ENCODE measurements at places on chromosomes 16 and 17.

DNA sequence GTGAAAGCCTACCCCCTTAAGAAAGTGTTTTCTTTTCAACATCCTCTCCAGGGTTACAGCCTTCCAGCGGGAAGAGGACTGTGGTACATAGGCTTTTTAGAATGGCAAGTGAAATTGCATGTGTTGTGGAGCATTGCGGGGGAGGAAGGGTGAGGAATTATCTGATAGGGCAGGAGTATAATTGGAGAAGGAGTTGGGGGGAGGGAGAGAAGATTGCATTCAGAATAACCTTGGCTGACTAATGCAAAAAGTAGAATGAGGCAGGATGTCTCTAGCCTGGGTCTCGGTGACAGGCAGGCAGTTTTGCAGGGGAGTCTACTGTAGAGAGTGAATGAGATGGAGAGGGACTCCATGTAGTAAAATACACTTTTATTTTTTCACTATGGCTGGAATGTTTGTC is 2.4 kb upstream of the CDH8 start:
- no peak for DNase-seq

- peak; percentile 26 for DNase-seq
These were observed 39.4 kb downstream of the EFCAB13 start for GRCh38 chr17:47363171-47363570.

GRCh38 chr17:9522074-9522473 is 53.5 kb downstream of the STX8 start:
- peak; percentile 69 for DNase-seq

- DNase-seq, result no peak
These were observed 4.9 kb downstream of the INO80E start for GRCh38 chr16:30000735-30001631.
